ENCODE measurements at places on chromosomes 3 and 15.

- no peak for DNase-seq
Measured at GRCh38 chr15:64630396-64631107, 144.8 kb downstream of the RBPMS2 start.

- DNase-seq = no peak
Measured at GRCh38 chr3:86737517-86737916, 253.4 kb downstream of the VGLL3 start.

DNA sequence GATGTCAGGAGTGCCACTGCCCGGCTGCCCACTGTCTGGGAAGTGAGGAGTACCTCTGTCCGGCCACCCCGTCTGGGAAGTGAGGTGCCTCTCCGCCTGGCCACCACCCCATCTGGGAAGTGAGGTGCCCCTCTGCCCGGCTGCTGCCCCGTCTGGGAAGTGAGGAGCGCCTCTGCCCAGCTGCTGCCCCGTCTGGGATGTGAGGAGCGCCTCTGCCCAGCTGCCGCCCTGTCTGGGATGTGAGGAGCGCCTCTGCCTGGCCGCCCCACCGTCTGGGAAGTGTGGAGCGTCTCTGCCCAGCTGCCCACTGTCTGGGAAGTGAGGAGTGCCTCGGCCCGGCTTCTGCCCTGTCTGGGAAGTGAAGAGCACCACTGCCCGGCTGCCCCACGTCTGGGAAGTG lies 3.3 kb downstream of the COX17 start:
- no peak for DNase-seq

- no peak for DNase-seq
Measured at GRCh38 chr3:10142707-10143560, 1.4 kb downstream of the VHL start.

GRCh38 chr15:36959746-36960145 lies 140.6 kb downstream of the MEIS2 start:
- no peak for DNase-seq

- no peak for DNase-seq
Measured at GRCh38 chr15:67781061-67781460, 44.2 kb upstream of the SKOR1 start.

DNA sequence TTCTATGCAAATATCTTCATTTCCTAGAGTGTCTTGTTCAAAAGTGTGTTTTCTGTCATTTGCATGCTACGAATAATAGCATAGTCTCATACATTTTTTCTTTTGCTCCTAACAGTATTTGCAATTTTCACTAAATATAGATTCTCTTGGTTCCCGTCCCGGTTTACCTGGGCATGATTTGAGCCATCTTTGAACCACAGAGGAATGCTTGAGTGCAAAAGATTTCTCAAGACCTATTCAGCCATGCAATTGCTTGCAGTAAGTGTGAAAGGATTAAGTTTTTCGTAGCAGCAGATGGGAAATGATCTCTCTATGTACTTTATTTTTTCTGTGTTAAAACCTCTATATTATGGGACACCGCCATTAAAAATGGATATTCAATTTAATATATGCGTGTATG lies 733.0 kb downstream of the ZPLD1 start:
- no peak for DNase-seq

GRCh38 chr3:3278073-3278472 lies 98.6 kb upstream of the CRBN start:
- DNase-seq = no peak

DNA sequence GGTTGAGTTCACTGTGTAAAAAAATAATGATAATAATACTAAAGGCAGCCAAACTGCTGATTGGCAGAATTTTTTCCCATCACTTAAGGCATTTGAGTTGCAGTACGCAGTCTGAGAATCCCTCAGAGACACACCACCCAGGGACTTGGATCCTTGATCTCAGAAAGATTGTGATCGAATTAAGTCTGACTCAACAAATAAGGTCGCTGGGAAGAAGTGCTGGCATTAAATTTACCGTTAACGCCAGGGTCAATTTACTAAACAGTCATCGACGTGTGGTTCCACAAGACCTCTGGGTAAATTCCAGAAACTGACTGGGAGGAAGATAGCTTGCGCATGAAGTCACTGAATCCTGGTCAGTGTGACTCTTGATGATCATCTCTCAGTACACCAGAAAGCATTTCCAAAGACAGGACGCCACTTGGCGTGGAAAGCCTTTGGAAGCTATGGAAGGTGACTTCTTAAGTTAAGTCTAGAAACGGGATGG lies 48.3 kb upstream of the CGNL1 start:
- DNase-seq = no peak

GRCh38 chr3:12313519-12313918 lies 24.6 kb downstream of the PPARG start:
- DNase-seq = no peak

DNA sequence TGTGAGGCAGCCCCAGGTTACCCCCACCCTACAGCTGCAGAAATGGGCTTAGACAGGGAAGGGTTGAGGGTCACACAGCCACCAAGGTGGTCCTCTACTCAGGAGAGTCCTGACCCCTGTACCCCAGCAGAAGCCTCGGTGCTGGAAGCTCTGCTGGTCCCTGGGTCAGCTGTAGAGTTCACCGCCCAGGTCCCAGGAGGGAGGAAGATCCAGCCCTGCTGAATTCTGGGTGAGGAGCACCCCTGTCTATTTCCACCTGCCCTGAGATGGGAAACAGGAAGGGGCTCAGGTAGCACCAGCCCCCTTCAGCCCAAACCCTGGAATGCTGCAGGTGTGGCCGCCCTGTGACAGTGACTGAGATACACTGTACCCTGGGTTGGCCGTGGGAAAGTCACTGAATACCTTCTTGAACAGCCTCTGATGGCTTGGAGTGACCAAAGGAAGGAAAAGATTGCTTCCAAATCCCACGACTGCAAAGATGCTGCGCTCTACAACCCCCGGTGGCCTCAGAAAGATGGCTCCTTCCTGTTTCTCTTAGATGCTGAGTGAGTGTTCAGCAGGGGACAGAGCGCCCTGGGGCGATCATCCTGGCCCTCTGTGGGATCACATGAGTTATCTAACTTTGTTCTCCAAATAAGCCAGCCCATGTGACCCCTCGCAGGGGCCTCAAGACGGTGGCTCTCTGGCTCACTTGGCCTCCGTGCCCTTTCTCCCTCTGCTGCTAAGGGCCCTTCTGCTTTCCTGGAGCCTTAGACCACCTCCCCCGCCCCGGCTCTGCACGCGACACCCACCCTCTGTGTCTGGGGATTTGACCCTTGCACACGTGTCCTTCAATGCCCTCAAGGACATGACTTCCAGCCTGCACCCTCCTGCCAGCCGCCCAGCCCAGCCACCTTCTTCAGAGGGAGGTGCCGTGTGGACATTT lies 141.9 kb downstream of the NSMCE3 start:
- no peak for DNase-seq

- no peak for DNase-seq
Measured at GRCh38 chr3:8959668-8960067, 3.6 kb downstream of the RAD18 start.

DNA sequence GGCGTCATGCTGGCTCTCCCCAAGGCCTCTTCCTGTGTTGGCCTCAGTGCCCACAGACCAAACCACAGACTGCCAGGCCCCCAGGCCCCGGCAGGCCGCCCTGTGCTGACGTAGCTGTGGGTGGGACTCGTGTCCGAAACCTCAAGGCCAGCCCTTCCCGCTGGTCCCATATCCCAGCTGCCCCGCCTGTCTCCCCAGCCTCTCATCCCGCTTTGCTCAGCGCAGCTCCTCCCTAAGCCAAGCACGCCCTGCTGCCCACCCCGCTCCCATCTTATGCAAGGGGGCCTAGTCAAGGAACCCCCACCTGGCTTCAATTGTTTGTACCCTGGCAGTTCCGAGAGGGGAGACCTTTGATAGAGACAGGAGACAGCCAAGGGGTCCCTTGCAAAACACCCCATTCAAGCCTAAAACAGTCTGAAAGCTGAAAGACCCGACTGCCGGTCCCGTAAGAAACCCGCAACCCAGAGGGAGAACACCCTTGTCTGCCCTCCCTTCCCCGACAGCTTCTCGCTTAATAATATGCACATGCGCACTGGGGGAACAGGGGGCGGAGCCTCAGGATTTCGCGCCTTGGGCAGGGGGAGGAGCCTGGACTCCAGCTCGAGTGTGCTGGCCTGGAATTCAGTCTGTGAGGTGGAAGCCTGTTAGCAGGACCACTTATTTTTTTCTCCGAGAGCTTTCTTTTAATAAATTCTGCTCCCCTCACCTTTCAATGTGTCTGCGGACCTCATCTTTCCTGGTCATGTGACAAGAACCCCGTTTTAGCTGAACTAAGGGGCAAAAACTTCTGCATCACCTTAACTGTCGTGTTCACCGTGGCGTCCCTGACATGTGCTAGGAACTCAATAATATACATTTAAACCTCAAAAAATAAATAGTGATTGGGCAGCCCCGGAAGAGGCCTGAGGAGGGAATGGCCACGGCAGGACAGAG lies 17.2 kb downstream of the TNFAIP8L3 start:
- DNase-seq = no peak

GRCh38 chr15:63504979-63505841 lies 817 bp downstream of the USP3 start:
- DNase-seq = peak; percentile 60

GRCh38 chr15:94127006-94127405 lies 104.4 kb upstream of the MCTP2 start:
- DNase-seq = no peak

All from Caco-2 (cell line).